NCI-H2107 (cell line): ENCODE measurements at places on chromosomes 4 and X.

DNA sequence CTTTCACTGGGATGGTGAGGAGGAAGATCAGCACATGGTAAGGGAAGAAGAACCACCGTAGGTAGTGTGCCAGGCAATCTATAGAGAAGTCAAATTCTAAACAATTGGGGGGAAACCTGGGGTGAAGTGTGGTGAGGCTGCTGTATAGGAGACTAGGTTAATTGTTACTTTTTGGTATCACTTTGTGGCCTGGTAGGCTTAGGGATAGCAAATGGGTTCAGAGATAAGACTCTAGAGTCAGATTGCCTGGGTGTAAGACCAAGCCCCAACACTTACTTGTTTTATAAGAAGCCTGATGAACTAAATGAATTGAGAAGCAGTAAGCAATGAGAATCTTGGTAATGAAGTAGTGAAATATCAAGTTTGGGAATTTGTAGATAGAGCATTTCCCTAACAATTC, 8.7 kb downstream of the SMAD1 start:
- DNase-seq: no peak

- DNase-seq: peak; percentile 78
These were observed at the start of gene BEX4 for GRCh38 chrX:103214870-103215424. TSS of gene BEX4 (plus strand) at chrX:103215108. CDS start at chrX:103216154, 1,046 bp downstream.

DNA sequence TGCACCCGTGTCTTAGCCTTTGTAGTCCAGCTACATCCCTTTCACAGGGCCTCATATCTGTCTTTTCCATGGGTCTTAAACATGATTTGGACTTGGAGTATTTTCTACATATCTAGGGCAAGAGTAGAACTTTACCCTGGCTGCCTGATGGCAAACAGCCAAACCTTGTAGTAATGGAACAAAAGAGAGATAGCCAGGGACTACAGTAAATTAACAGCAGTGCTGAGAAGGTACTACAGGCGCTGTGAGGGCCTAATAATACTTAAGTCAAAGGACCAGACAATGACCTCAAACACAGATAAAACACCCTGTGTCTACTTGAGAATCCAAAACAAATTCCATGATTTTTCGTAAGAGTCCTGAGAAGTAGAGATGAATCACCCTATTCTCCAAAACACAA, 111.0 kb upstream of the WDR17 start:
- DNase-seq: no peak

DNA sequence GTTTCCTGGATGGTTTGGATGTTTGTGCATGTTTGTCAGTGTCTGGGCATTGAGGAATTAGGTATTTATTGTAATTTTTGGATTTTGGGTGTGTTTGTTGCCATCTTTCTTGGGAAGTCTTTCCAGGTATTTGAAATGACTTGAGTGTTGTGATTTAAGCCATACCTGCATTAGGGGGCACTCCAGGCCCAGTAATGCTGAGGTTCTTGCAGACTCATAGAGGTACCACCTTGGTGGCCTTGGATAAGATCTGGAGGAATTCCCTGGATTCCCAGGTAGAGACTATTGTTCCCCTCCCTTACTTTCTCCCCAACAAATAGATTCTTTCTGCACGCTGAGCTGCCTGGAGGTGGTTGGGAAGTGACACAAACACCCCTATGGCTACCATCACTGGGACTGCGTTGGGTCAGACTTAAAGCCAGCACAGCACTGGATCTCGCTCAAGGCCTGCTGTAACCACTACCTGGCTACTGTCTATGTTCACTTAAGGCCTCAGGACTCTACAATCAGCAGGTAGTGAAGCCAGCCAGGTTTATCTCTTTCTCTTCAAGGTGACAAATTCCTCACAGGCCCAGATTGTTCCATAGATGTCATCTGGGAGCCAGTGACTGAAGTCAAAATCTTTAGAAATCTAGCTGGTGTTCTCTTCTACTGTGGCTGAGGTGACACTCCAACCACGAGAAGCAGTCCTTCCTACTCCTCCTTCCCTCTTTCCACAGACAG, 643.6 kb downstream of the PDHA2 start:
- no peak for DNase-seq

GRCh38 chrX:31500921-31501320, 429.1 kb upstream of the FTHL17 start:
- no peak for DNase-seq

- DNase-seq: no peak
These were observed 200.0 kb upstream of the PSAPL1 start for GRCh38 chr4:7634661-7635251.

DNA sequence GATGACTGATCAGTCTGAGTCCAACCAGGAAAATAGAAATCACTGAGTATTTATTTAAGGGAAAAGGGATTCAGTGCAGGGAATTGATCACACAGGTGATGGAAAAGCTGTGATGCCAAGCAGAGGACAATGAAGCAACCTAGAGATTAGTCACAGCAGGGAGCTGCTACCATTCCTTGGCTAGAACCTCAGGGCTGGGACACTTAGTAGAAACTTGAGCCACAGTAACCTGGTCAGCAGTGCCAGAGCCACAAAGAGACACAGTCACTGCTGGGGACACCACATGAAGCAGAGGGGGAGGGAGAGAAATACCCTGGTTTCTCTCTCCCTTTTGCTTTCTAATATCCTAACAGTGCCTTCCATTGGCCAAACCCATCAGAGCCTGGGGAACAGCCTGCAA, 38.7 kb downstream of the RTL9 start:
- no peak for DNase-seq

DNA sequence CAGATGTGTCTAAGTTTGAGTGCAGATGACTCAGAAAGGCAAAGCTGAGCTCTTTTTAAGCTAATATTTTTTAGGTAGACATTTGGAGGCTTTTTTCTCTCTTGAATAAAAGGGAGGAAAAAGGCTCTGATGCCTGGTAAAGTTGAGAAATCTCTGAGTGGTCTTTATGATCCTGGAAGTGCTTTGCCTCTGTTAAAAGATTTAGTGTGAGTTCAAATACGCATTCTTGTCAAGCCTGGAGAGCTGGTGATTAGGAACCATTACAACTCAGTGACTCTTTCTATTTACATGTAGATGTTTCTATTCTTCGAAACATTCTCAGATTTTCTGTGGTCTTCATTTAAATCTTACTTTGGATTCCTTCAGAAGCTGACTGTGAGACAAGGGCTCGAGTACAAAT, 143.4 kb upstream of the MED14 start:
- no peak for DNase-seq

DNA sequence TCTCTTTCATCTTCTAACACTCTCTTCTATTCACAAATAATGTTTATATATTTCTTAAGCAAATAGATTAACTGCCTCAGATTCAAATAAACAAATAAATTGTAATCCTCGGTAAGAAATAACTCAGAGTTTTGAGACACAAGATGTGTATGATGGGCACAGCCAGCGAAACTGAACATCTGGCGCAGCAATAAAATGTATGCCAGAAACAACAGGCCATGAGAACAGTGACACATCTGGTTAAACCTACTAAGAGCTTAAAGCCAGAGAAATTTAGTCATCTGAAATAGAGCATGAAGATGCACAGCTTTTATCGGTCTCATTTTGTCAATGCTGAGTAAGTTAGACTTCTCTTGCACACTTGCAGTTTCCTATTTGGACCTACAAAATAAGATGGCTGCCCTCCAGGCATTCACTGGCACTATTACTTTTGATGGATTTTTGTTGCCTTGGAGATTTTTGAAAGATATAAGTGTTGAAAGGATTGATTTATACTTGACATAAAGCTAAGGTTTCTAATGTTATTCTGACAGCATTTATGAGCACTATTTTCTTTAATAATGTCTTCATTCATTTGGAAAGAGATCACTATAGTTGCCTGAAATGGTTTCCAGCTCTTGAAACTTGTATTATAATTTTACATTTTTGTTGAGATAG, 1444.0 kb downstream of the PCDH18 start:
- no peak for DNase-seq

DNA sequence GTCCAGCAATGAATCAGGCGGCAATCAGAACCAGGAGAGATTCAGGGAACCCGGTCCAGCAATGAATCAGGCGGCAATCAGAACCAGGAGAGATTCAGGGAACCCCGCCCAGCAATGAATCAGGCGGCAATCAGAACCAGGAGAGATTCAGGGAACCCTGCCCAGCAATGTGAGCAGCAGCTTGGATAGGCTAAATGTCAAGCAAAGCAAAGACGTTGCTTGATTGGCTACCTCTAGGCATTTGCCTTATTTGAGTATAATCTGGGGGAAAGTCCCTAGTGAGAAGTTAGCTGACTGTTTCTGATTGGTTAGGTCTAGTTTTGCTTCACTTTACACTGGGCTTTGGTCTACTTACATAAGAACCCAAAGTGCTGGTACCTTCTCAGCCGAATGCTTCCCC, 1212.2 kb upstream of the TENM3 start:
- DNase-seq: no peak

DNA sequence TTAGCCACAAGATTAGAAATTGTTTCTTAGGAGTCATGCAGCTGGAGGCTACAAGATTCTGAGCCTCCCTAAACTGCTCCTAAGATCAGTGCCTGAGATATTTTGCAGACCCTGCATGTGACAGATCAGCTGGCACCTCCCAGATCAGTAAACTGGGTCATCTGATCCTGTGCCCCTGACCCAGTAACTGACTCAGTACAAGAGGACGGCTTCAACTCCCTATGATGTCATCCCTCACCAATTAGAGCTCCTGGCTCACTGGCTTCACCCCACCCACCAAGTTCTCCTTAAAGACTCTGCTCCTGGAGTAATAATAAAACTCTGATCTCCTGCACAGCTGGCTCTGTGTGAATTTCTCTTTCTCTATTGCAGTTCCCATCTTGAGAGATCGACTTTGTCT, 45.4 kb upstream of the PNPLA4 start:
- no peak for DNase-seq

- DNase-seq: no peak
These were observed 259.1 kb upstream of the SLIT2 start for GRCh38 chr4:19992471-19993093.

- DNase-seq: no peak
These were observed 85.7 kb downstream of the DIAPH2 start for GRCh38 chrX:96770315-96770714.

- DNase-seq: no peak
These were observed 109.8 kb downstream of the PARM1 start for GRCh38 chr4:75042601-75043208.

DNA sequence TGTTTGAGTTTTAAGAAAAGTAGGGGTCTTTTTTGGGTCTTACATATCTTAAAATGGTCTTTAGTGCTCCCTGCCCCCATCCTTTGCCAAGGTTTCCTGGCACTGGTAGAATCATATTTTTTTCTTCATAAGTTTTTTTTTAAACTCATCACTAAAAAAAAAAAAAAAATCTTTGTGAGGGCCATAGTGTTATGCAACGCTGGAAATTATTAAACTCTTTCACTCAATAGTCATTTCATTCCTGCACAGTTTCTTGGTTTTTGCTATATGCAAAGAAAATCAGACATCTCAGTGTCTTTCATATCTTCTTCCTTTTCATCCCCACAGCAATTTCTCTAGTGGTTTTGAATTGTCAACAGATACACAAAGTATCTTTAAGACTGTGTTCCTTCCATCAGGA, 95.6 kb downstream of the TMA16 start:
- no peak for DNase-seq

- no peak for DNase-seq
These were observed 112.6 kb upstream of the PPARGC1A start for GRCh38 chr4:24002330-24002966.
